ENCODE measurements at places on chromosomes 11 and 22. TPM values are rescaled to one million over a fixed set of nuclear protein-coding genes. Genes with fewer than 3 reads are reported as not detected.
A peak's percentile ranks its signal among the peaks of the same experiment; 100 is the strongest.

- H3K36me3 ChIP-seq: no peaks in the 10 kb centered on the region
- no peak overlapping the region for H3K4me3 ChIP-seq
- H3K27ac ChIP-seq: no peak overlapping the region
Observed at GRCh38 chr11:44351006-44351660, 41.2 kb upstream of the ALX4 start.

GRCh38 chr11:125165843-125166763 lies 1.6 kb downstream of the PKNOX2 start:
- peaks cover 14% of the 10 kb centered on the region for H3K27me3 ChIP-seq
- no peaks in the 10 kb centered on the region for H3K36me3 ChIP-seq
- no peak overlapping the region for H3K27ac ChIP-seq
- peak overlapping the region; percentile 55 for H3K4me3 ChIP-seq

GRCh38 chr22:44406341-44407170 lies 91.5 kb downstream of the RTL6 start:
- no peaks in the 10 kb centered on the region for H3K27me3 ChIP-seq
- H3K36me3 ChIP-seq: no peaks in the 10 kb centered on the region
- H3K27ac ChIP-seq: no peak overlapping the region
- no peak for DNase-seq
- no peak overlapping the region for H3K4me3 ChIP-seq

Gene HTR3A
- total RNA-seq: not detected

GRCh38 chr11:63699896-63700295 lies 18.6 kb downstream of the RTN3 start:
- no peak for DNase-seq
- H3K36me3 ChIP-seq: no peaks in the 10 kb centered on the region
- no peaks in the 10 kb centered on the region for H3K27me3 ChIP-seq
- H3K4me3 ChIP-seq: no peak overlapping the region

- no peaks in the 10 kb centered on the region for H3K36me3 ChIP-seq
- DNase-seq: no peak
- H3K27me3 ChIP-seq: no peaks in the 10 kb centered on the region
- no peak overlapping the region for H3K27ac ChIP-seq
- no peak overlapping the region for H3K4me3 ChIP-seq
- no peaks in the 10 kb centered on the region for H3K4me1 ChIP-seq
Observed at GRCh38 chr22:39212721-39213376, 31.9 kb downstream of the PDGFB start.

DNA sequence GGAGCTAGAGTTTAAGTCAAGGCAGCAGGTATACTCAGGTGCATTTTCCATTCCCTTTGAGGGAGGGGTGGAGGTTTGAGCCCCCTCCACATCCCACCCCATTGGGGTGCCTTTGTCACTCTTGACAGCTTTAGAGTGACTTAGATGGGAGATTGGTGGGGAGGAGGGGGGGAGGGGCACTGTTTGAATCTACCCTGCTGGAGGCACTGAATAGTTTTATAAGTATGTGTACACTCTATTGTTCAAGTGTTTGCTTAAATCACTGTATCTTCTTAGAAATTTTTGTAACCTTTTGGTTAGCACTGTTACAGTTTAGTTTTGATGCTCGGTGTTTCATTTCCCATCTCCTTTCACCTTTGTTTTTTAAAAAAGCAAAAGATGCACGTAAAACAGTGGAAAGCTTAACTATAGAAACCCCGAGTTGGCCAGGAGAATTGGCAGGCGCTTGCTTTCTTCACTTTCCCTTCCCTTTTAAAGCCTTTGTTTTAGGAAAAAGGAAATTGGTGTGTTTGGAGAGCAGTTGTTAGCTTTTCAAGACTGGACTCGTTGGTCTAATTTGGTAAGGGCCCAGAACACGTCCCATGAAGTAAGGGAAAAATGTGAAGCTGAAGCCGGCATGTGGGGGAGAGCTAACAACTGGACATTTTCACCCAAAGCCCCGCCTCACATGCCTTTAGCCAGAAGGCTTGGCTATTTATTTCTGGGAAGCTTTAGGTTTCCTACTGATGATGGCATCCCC lies 42.8 kb downstream of the TNRC6B start:
- peaks cover 11% of the 10 kb centered on the region for H3K4me1 ChIP-seq
- H3K27ac ChIP-seq: no peak overlapping the region
- H3K27me3 ChIP-seq: no peaks in the 10 kb centered on the region

Gene ZNF74
- 37.7 TPM for total RNA-seq

DNA sequence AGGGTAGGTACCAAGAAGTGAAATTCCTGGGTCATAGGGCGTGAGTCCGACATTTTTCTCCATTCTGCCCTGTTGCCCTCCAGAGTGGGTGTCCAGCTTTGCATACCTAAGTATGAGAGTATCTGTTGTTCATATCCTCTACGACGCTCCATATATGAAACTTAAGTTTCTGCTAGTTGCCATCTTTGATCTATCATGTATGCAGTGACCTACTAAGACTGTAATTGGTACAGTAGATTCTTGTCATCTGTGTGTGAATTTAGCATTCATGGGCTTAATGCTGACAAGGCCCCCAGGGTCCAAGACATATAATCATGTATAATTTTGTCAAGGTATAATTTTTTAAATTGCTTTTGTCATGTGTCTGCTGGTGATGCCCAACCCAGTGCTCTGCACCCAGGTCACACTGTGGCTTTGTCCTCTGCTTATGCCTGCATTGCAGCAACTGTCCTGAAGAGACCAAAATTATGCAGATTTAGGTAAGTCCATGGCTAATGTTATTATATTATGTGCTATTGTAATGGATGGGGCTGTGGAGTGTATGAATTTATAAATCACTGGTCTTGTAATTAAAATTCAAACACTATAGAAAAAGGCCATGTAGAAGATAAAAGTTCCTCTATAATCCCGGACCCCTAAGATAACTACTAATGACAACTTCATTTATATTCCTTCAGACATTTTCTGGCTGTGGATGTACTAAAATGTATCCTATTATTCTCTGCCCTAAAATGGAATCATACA lies 12.2 kb downstream of the NEAT1 start:
- H3K27me3 ChIP-seq: no peaks in the 10 kb centered on the region
- no peak for DNase-seq
- peaks cover 52% of the 10 kb centered on the region for H3K36me3 ChIP-seq

- no peaks in the 10 kb centered on the region for H3K36me3 ChIP-seq
- H3K27me3 ChIP-seq: peaks cover 3% of the 10 kb centered on the region
- no peak overlapping the region for H3K4me3 ChIP-seq
- H3K4me1 ChIP-seq: no peaks in the 10 kb centered on the region
Observed at GRCh38 chr11:100592619-100593260, 94.3 kb upstream of the ARHGAP42 start.

DNA sequence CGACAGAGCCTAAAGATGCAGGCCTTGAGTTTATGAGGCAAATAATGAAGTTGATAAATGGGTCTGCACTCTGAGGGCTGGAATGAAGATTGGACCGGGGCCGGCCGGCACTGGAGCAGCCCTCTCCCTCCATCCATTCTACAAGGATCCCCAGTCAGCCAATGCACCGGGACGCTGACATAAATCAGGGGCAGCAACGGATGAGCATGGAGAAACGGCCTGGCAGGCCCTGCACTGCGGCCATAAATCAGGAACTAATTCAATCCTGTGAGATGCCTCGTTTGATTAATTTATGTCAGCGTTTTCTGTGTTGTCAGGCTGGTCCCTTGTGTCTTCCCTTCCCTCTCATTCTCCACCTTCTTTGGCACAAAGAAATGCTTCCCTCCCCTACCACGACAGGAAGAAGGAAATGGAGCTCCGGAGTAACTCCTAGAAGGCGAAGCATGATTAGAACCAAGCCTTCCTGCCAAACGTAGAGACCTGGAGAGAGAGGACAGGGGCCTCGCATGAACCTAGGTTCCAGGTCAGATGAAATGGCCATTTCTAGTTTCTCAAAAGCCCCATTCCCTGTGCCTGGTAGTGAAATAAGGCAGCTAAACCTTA lies 358.4 kb downstream of the OPCML start:
- H3K27ac ChIP-seq: no peak overlapping the region
- H3K36me3 ChIP-seq: no peaks in the 10 kb centered on the region
- H3K27me3 ChIP-seq: no peaks in the 10 kb centered on the region
- H3K4me3 ChIP-seq: no peak overlapping the region
- no peak for DNase-seq

GRCh38 chr11:82949352-82949751 lies 47.8 kb downstream of the DDIAS start:
- DNase-seq: no peak
- H3K27me3 ChIP-seq: no peaks in the 10 kb centered on the region
- H3K4me1 ChIP-seq: no peaks in the 10 kb centered on the region
- H3K4me3 ChIP-seq: no peak overlapping the region

GRCh38 chr11:46896719-46897406 lies 21.5 kb downstream of the LRP4 start:
- no peaks in the 10 kb centered on the region for H3K27me3 ChIP-seq
- no peak overlapping the region for H3K4me3 ChIP-seq
- H3K36me3 ChIP-seq: peaks cover 19% of the 10 kb centered on the region
- peak; percentile 96 for DNase-seq
- H3K4me1 ChIP-seq: no peaks in the 10 kb centered on the region

- H3K4me3 ChIP-seq: no peak overlapping the region
- H3K36me3 ChIP-seq: no peaks in the 10 kb centered on the region
- no peaks in the 10 kb centered on the region for H3K4me1 ChIP-seq
Observed at GRCh38 chr11:17827006-17827405, 92.4 kb downstream of the KCNC1 start.

- no peaks in the 10 kb centered on the region for H3K36me3 ChIP-seq
- no peak overlapping the region for H3K4me3 ChIP-seq
- H3K4me1 ChIP-seq: no peaks in the 10 kb centered on the region
- no peak overlapping the region for H3K27ac ChIP-seq
- DNase-seq: no peak
Observed at GRCh38 chr11:118064956-118065355, 11.9 kb upstream of the TMPRSS4 start.

DNA sequence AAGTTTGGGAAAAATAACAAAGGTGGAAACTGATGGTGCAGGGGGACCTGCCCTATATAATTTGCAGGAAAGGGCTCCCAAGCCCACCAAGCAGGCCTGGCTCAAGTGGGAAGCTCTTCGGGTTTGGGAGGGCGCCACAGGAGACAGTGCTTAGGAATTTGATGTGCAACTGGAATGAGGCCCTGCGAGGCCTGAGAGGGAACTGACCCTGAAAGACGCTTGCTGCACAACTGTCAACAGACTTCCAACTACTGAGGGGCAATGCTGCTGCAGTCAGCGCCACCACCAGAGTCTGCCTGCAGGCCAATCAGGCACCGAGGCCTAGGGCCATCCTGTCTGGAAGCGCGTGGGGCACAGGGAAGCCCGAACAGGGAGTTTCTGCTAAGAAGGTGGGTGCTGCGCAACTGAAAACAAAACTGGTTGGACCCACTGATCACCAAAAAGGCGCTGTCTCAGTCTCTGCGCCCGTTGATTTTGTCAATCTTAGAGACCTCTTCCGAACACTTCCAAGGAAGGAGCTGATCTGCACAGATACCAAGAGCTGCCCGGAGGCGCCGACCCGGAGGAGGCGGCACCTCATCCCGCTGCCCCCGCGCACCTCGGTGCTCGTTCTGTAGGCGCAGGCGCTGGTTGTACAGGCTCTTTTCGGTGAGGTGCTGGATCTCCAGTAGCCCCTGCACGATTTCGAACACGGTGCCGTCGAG lies 667 bp downstream of the DGCR6L start:
- no peaks in the 10 kb centered on the region for H3K27me3 ChIP-seq
- H3K4me3 ChIP-seq: peak overlapping the region; percentile 95
- no peaks in the 10 kb centered on the region for H3K36me3 ChIP-seq
- H3K4me1 ChIP-seq: peaks cover 3% of the 10 kb centered on the region
- peak overlapping the region; percentile 96 for H3K27ac ChIP-seq
- DNase-seq: peak; percentile 43

DNA sequence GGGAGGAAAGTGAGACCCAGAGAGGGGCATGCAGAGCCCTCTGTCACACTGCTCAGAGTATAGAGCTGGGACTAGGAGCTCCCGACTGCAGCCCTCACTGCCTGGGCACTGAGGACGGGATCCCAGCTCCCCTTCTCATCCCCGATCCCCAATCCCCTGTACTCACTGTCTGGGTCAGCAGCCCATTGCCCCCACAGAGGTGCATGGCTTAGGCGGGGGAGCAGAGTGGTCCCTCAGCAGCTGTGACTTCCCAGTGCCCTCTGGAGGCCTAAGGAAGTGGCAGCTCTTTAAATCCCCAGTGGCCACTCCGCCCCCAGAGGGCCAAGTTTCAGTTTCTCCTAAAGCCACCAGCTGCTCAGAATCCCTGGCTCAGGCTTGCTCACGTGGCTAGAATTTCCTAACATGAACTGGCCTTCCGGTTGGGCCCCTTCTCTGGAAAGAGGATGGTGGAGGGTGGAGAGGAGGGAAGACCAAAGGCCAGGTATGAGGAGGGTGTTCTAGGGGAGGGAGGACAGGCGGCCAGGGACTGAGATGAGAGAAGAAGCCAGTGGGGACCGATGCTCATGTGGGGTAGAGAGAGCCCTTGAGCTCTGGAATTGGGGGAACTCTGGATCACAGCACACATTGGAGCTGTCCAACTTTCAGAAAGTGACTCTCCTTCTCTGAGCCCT lies at the start of gene BATF2:
TSS of gene BATF2 (minus strand) at position 262 of the 671 bp plus-strand sequence. CDS start at position 205, 57 bp downstream.
- peak; percentile 62 for DNase-seq
- no peaks in the 10 kb centered on the region for H3K4me1 ChIP-seq
- no peak within 1 kb of the TSS for H3K27ac ChIP-seq
- H3K36me3 ChIP-seq: no peaks in the 10 kb centered on the region

DNA sequence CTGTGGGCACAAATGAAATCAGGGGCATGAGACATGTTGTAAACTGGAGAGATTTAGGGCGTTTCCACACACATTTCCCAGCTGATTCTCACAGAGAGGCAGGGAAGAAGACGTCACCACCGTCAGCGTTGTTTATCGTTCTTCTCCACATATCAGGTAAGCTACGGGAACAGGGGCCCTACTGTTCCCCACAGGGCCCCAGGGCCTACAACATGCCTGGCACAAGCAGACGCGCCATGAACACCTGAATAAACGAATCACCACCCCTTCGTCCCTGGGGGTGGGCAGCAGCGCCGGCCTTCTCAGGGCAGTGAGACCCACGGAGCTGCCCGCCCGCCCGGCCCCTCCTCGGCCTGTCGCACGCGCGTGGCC lies 342 bp downstream of the EFCAB6 start:
- peak; percentile 10 for DNase-seq
- peak overlapping the region; percentile 79 for H3K27ac ChIP-seq
- H3K27me3 ChIP-seq: no peaks in the 10 kb centered on the region
- H3K4me1 ChIP-seq: peaks cover 7% of the 10 kb centered on the region
- H3K36me3 ChIP-seq: no peaks in the 10 kb centered on the region

- peaks cover 50% of the 10 kb centered on the region for H3K27me3 ChIP-seq
Observed at GRCh38 chr22:36914390-36914752, 943 bp downstream of the CSF2RB start.

Data from A673 (cell line).